Left renal cortex interstitium (tissue), 4 donors: ENCODE measurements at places on chromosomes 12 and 14. TPM values are rescaled to one million over a fixed set of nuclear protein-coding genes. Genes with fewer than 3 reads are reported as not detected.
A peak's percentile ranks its signal among the peaks of the same experiment; 100 is the strongest.

- no peak for DNase-seq
Measured at GRCh38 chr12:62799766-62800406, 135.1 kb downstream of the PPM1H start.

DNA sequence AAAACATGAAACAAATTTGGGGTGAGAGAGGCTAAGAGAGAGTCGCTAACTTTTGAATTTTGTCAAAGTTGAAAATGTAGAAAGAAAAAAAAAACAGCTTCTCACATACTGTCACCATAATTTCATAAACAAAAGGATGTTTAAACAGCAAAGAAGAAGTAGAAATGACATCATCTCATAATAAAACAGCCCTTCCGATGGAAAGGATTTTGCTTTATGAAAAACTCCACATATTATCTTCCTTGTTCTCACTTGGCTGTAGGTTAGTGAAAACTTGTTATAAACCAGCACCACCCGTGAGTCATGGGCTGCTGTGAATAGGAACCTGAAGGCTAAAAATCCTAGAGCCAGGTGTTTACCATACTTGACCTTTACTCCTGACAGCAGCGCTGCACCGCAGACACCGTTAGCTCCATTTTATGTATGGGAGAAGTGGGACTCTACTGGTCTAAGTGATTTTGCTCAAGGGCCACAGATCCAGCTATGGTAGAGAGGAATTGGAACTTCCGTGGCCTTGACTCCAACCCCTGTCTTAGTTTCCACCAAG lies 63.0 kb upstream of the VRK1 start:
- no peak for DNase-seq

- no peak for DNase-seq
Measured at GRCh38 chr14:75866970-75867369, 114.8 kb downstream of the TGFB3 start.

WNT1 gene
- polyA plus RNA-seq: not detected

DNA sequence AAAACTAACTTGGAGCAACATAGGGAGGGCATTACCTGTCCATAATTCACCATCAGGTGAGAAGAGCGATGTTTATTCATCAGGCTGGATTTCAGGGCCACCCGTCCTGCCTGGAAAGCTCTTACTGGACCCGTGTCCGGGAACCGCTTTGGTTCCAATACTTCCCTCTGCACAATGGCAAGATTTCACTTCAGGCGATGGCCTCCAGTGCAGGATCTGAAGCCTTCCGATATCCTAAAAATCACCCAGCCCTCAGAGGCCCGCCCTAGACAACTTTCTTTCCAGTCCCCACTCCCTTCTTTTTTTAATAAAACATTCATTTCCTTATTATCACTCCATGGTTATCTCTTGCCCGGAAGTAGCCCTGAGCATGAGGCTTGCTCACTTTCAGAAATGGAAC lies 92.5 kb downstream of the BCL11B start:
- DNase-seq: no peak

CABP1 gene
- polyA plus RNA-seq: 5.2 TPM

GLIPR1 gene
- 17.7 TPM for polyA plus RNA-seq

GRCh38 chr12:131129839-131130238 lies 176.1 kb downstream of the ADGRD1 start:
- DNase-seq: no peak

DNA sequence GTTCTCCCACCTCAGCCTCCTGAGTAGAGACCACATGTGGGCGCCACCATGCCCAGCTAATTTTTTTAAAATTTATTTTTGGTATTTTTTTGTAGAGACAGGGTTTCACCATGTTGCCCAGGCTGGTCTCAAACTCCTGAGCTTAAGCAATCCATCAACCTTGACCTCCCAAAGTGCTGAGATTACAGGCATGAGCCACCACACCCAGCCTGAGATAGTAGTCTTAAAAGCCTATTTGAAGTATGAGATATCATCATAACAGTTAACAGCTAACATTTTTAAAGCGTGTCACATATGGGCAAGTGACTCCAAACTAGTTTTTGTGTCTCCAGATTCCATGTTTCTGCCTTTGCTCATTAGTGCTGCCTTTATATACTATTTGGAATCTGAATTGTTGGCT lies 74.6 kb upstream of the WSCD2 start:
- no peak for DNase-seq

NAA25 gene
- polyA plus RNA-seq: 16.3 TPM

DHRS2 gene
- 39.5 TPM for polyA plus RNA-seq

EML1 gene
- 37.5 TPM for polyA plus RNA-seq

CLIP1 gene
- polyA plus RNA-seq: 33.1 TPM

ACOT6 gene
- polyA plus RNA-seq: 0.21 TPM

DNA sequence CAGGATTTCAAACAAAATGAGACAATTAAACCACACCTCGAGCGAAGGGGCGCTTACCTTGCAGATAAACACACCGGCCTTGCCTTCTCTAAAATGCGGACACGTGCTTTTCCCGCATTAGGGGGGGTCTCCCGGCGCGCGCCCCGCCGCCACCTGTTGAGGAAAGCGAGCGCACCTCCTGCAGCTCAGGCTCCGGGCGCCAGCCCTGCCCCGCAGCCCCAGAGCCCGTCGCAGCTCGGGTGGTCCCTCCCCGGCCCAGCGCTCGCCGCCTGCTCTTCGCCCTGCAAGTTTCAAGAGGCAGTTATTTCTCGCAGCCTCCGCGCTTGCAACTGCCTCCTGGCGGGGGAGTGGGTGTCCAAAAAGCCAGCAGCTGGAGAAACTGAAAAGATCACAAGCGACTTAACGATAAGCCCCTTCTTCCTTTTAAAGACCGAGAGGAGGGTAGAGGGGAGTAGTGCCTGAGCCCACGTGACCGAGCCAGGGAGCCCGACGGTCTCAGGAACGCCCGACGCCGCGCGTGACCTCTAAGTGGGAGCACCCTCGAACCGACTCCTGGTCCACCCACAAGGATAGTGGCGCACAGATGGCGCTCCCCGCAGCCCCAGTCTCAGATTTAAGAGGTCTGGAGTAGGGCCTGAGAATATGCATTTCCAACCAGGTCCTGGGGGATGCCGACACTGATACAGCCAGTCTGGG lies at the start of gene ESR2:
Gene ESR2, minus strand, starts transcription at position 396 of the 696 bp plus-strand sequence. CDS start 11,386 bp downstream, outside the sequence.
- DNase-seq: peak; percentile 34

- no peak for DNase-seq
Measured at GRCh38 chr12:19794116-19794515, 354.8 kb downstream of the AEBP2 start.

GRCh38 chr14:105489542-105490266 lies 1.3 kb upstream of the TEDC1 start:
- peak; percentile 73 for DNase-seq

DNA sequence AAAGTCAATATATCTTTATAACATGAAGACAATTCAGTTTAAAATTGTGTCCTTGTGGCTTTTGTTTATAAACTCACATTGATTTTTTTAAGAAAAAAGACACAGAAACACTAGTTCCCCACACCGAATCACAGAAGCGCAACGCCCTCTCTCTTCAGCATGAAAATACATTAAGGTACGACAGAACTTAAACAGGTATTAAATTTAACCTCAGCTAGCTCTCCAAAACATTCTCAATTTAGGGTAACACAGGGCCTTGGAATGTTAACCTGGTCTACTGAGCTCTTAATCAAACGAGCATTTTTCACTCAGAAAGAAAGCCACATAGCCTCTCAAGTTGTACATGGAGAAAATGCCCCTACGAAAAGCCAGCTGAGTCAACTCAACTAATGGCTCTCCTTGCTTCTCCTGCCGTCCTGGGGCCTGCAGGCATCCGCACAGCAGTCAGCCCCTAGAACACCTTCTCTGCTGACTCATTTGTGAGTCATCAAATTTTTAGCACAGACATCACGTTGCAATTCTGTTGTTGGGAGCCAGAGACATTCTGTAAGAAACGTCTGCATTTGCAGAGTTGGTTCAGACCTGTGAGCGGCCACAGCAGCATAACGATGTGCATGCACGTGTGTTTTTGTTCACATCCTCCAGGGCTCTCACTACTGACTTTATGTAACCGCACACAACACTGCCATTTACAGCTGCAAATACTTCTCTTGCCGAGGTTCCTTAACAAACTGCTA lies 141.6 kb downstream of the ITPR2 start:
- DNase-seq: no peak

GRCh38 chr14:42421377-42422078 lies 814.9 kb downstream of the LRFN5 start:
- no peak for DNase-seq

GRCh38 chr12:67453191-67453590 lies 184.0 kb downstream of the CAND1 start:
- no peak for DNase-seq

- DNase-seq: no peak
Measured at GRCh38 chr14:28695109-28695508, 71.5 kb upstream of the FOXG1 start.

GRCh38 chr12:98053202-98053601 lies 462.2 kb upstream of the TMPO start:
- no peak for DNase-seq

DNA sequence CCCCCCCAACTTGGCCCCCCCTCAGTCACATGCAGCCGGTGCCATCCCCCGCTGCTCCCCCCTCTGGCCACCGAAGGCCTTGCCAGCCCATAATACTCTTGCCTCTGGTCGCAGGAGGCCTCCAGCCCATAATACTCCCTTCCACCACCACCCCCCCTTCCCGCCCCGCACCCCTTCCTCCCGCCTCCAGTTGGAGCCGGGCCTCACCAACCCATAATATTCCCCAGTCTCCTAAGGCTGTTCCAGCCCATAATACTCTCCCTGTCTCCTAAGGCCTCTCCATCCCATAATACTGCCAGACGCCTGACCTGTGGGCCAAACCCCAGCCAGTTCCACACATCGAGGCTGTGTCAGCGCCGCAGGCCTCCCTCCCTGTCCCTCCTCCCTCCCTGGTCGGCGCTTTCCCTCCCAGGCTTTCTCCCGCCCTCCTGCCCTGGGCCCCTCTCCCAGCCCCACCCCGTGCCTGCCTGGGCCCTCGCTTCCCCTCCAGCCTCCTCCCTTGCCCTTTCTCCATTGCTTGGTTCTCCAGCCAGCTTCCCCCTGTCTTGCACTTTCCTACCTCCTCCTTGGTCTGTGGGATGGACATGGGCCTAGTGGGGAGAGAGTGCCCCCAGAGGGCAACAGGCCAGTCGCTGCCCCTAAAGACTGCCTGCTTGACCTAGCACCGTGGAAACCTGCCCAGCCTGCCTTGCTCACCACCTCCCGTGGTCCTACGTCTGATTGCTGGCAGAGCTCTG lies 6.8 kb upstream of the CHD4 start:
- DNase-seq: peak; percentile 96

GRCh38 chr14:99253890-99254289 lies 18.1 kb downstream of the BCL11B start:
- no peak for DNase-seq

SLC10A1 gene
- polyA plus RNA-seq: 0.21 TPM
